Fibroblast of pulmonary artery (primary cell): ENCODE measurements at places on chromosomes 1 and 21.

DNA sequence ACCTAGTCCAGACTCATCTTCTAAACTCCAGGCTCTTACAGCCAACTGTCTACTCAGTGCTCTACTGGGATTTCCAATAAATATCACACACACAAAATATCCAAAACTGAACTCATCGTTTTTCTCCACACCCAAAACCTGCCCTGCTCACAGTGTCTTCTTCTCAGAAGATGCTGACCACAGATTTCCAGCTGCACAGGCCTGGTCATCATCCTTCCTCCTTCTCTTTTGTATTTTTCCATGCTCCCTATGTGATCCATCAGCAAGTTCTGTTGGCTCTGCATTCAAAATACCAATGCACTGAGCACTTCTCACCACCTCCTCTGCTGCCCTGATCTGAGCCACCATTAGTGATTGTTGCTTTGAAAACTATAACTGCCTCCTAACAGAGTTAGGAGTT is 159.5 kb upstream of the KAZN start:
- no peak for DNase-seq

DNA sequence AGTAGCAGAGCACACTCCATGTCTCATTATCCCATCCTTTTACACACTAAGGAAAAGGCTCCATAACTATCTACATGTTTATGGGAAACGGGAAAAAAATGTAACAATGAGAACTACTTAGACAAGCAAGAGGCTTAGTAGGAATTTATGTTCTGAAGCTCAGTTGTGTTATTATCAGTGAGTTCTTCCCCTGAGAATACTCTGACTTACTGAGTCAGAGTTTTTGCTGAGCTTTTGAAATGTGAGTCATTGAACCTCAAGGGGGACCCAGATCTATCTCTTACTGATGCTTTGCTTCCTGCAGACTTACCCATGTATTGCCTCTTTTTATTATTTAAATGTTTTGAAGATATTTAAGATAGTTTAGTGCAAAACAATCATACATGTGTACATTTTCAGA is 20.1 kb downstream of the CFHR5 start:
- peak; percentile 82 for DNase-seq

DNA sequence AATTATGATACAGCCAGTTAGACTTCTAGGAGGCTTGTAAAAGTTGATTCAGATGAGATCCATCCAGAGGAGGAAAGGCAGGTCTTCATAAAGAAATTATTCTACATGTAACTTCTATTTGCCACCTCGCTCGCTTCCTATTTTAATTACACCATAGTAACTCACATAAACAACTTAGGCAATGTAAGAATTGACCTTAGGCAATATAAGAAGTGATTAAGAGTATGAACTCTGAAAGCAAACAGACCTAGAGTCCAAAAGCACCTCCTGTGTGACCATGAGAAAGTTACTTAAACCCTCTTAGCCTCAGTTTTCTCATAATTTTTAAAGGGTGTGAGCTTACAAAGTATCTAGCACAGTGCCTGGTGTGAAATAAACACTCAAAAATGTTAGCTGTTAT is 192.7 kb upstream of the NFIA start:
- DNase-seq = no peak

DNA sequence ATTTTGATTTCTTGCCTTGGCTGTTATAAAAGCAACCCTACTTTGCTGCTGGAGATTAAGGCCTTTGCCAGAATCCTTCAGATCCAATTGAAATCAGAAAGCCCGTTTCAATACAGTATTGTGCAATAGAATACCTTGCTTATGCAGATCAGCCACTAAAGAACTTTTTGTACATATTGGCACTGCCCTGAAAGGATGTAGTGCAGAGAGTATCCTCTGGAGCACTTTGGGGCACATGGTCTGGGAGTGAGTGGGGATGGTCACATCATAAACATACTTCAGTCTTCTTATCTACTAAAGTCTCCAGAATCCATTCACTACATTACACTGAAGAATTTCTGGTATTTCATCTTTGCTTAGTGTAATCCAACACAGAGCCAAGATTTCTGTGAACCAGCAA is 189.0 kb downstream of the CENPF start:
- DNase-seq = peak; percentile 35
